ENCODE measurements at places on chromosomes 16 and 17.

- peak; percentile 9 for DNase-seq
Observed at GRCh38 chr17:35376245-35376644, 2.8 kb upstream of the SLFN11 start.

DNA sequence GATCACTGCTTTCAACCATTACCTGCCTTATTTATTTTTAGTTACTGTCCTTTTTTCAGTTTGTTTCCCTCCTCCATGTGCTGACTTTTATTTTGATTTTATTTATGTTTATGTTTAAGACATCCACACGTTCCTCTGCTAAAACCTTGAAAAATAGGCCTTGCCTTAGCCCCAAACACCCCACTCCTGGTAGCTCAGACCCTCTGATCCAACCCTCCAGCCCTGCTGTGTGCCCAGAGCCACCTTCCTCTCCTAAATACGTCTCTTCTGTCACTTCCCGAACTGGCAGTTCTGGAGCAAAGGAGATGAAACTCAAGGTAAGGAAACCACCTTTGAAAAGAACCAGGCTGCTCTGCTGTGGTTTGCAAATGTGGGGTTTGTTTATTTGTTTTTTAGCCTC lies 9.3 kb upstream of the STH start:
- no peak for DNase-seq

GRCh38 chr17:15406081-15406480 lies 61.3 kb downstream of the CDRT4 start:
- no peak for DNase-seq

GRCh38 chr17:15145621-15146020 lies 119.5 kb downstream of the PMP22 start:
- DNase-seq: no peak

DNA sequence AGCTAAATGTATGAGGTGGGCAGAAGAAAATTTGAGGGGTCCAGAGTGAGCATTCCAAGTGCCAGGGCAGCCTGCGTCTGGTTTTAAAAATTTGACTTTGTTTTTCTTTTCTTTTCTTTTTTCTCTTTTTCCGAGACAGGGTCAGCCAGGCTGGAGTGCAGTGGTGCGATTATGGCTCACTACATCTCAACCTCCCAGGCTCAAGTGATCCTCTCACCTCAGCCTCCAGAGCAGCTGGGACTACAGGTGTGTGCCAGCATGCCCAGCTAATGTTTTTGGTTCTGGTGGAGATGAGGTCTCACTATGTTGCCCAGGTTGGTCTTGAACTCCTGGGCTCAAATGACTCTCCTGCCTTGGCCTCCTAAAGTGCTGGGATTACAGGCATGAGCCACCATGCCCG lies 15.6 kb downstream of the SMPD3 start:
- no peak for DNase-seq

DNA sequence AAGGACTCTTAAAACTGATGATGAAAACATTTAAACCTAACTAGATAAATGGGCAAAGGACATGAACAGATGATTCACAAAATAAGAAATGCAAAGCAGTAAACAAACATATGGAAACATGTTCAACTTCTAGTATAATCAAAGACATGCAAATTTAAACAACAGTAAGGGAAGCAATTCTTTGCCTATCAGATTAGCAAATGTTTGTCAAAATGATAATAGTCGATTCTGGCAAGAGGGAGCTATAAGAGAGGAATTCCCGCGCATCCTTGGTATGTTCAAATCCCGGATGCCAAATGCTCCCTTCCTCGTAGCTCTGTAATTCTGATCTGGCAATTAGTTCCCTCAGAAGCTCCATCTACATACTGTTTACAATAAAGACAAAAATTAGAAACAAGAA lies 320.5 kb downstream of the PHKB start:
- no peak for DNase-seq

GRCh38 chr17:5011928-5012327 lies 14.2 kb downstream of the KIF1C start:
- DNase-seq: no peak

- no peak for DNase-seq
Observed at GRCh38 chr16:53984936-53985335, 281.0 kb downstream of the FTO start.

DNA sequence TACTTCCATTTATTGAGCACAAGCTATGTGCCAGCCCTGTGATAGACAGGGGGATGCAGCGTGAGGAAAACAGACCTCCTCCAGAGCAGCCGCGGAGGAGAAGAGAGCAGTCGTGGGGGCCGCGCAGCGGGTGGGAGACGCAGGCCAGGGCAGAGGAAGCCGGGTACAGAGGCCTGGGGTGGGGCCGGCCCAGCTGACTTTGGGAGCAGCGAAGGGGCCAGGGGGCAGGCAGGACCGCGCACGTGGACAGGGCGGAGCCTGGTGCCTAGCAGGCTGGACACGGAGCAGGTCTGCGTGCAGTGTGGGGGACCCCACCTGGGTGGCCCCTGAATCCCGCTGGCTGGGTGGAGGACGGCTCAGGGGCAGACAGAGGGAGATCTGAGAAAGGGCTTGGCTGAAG lies 46.2 kb downstream of the ZFPM1 start:
- no peak for DNase-seq

DNA sequence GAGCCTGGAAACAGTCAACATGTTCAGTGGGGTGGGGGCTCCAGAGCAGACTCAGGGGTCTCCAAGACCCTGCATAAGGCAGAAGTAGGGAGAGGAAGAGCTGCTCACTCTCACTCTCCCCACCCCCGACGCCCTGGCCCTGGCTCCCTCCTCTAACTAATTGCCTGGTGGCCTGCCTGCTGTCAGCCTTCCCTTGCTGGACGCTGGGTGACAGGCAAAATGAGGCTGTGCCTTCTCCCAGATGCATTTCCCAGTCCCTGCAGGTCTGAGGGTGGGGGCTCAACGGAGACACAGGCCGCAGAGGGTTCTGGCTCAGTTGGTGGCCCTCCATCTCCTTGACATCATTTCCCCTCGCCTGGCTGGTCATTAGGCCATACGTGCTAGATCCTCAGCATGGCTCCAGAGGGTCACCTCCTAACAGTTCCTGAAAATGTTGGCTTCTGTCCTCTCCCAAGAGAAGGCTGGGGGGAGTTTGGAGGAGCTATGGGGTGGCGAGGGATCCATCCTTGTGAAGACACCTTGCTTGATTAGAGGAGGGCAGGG lies 1.4 kb downstream of the FMNL1 start:
- no peak for DNase-seq

GRCh38 chr16:61831351-61831917 lies 204.8 kb downstream of the CDH8 start:
- DNase-seq: no peak

- DNase-seq: peak; percentile 88
Observed at GRCh38 chr16:58127033-58127556, 2.1 kb downstream of the CFAP20 start.

DNA sequence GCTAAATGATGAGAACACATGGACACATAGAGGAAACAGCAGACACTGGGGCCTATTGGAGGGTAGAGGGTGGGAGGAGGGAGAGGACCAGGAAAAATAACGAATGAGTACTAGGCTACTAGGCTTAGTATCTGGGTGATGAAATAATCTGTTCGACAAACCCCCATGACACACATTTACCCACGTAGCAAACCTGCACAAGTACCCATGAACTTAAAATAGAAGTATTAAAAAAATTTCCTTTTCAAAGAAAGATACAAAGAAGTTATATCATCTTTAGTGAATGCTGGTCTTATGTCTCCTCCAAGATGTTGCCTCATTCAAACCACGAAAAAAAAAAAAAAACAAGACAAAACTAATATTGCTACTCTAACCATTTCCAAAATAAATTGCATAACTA lies 31.7 kb downstream of the MBTD1 start:
- DNase-seq: peak; percentile 49

- no peak for DNase-seq
Observed at GRCh38 chr17:56908001-56908542, 5.8 kb downstream of the TRIM25 start.

DNA sequence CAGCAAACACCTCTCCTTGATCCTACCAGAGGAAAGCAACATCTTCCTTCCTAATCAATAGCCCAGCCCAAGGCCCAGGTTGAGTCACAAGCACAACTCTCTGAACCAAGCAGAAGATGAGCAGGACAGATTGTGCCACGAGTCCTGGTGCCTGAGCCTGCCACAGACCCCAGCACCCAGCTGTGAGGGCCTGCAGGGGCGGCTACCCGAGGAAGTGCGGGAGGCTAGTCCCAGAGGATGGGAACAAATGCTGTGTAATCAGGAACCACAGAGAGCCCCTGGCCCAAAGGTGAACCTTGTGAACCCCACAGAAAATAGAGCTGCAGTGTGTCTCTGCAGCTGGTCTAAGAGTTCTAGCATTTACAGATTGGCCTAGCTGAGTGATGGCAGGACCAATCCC lies 126.8 kb upstream of the HSBP1 start:
- DNase-seq: no peak

- DNase-seq: no peak
Observed at GRCh38 chr17:76696763-76697701, 13.7 kb downstream of the MXRA7 start.

- DNase-seq: no peak
Observed at GRCh38 chr17:29237476-29238132, 9.1 kb upstream of the CRYBA1 start.

DNA sequence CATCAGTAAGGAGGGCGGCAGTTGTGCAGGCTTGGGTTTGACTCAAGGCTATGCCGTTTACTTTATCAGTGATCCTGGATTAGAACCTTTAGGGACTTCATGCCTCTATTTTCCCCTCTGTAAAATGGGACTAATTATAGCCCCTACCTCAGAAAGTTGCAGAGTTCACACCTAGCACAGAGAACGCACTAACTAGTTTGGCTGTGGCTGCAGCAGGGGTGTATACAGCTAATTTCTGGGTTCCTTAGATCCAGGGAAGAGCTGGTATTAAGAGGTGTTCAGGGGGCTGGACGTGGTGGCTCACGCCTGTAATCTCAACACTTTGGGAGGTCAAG lies 267.3 kb downstream of the CPPED1 start:
- DNase-seq: no peak

- DNase-seq: no peak
Observed at GRCh38 chr16:7391694-7392093, 59.0 kb downstream of the RBFOX1 start.

GRCh38 chr16:57994778-57995177 lies 5.7 kb downstream of the ZNF319 start:
- DNase-seq: peak; percentile 29

Data from fibroblast of gingiva (primary cell).